ENCODE measurements at places on chromosomes 13 and 19. TPM values are rescaled to one million over a fixed set of nuclear protein-coding genes. Genes with fewer than 3 reads are reported as not detected.

DNA sequence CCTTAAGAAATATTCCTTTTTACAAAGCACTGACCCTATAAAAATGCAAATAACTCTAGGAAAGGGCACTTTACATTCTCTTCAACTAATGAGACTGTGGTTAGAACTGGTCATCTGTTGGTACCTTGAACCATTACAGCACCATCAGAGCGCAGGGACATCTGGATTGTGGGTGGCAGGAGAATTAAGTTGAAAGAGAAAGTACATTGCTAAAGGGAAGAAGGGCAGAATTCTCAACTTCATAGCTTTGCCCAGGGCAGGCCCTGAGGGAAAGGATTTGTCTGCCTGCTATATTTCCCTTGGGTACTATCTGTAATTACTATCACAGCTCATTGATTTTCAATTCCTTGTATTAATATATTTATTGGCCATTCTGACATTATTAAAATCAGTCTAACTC lies 196.8 kb downstream of the KLF12 start:
- DNase-seq: no peak
- H3K36me3 ChIP-seq: no peaks in the 10 kb centered on the region
- H3K4me3 ChIP-seq: no peak overlapping the region
- no peaks in the 10 kb centered on the region for H3K4me1 ChIP-seq

- DNase-seq: no peak
- H3K36me3 ChIP-seq: no peaks in the 10 kb centered on the region
- H3K27ac ChIP-seq: no peak overlapping the region
Measured at GRCh38 chr13:102593466-102593865, 3.3 kb upstream of the TPP2 start.

Gene EPS8L1
- 35.6 TPM for total RNA-seq

Gene DIS3
- 30.2 TPM for total RNA-seq

GRCh38 chr13:75635101-75635827 lies 866 bp upstream of the LMO7 start:
- peaks cover 6% of the 10 kb centered on the region for H3K4me1 ChIP-seq
- H3K27me3 ChIP-seq: no peaks in the 10 kb centered on the region
- no peaks in the 10 kb centered on the region for H3K36me3 ChIP-seq
- peak; percentile 64 for DNase-seq

GRCh38 chr19:11611730-11612129 lies 14.4 kb downstream of the ZNF627 start:
- H3K27me3 ChIP-seq: no peaks in the 10 kb centered on the region
- no peak for DNase-seq
- no peak overlapping the region for H3K27ac ChIP-seq
- H3K36me3 ChIP-seq: peaks cover 18% of the 10 kb centered on the region

- peaks cover 22% of the 10 kb centered on the region for H3K4me1 ChIP-seq
- no peaks in the 10 kb centered on the region for H3K36me3 ChIP-seq
- DNase-seq: no peak
- no peak overlapping the region for H3K4me3 ChIP-seq
Measured at GRCh38 chr13:80010846-80011245, 330.1 kb downstream of the SPRY2 start.

DNA sequence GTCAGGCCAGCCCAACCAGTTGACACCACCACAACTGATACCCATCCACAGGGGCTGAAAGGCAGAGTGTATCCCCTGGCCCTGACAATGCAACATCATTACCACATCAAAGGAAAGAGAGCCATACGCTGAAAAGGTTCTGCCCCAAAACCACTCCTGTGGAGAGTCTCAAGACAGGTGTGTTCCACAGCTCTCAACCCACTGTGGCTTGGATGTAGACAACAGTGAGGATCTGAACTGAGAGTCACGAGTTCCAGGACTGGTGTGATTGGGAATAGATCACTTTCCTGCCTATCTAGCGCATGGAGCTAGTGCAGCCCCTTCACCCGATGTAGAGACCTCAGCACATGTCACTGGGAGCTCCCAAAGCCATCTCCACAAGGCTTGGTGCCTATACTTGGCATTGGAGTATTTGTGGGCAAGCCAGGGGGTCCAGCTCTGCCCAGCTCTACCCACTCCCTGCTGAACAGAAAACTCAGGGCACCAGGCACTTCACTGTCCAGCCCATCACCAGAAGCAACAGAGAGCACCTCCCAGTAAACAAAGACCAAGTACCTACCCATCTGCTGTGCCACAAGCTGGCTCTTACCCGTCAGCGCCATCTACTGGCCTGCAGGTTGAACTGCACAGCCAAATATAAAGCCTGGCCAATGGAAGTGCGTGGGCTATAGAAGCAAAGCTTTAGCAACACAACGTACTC lies 579.5 kb downstream of the UQCRFS1 start:
- no peak overlapping the region for H3K4me3 ChIP-seq
- no peak overlapping the region for H3K27ac ChIP-seq
- H3K27me3 ChIP-seq: no peaks in the 10 kb centered on the region
- H3K4me1 ChIP-seq: no peaks in the 10 kb centered on the region
- DNase-seq: no peak

DNA sequence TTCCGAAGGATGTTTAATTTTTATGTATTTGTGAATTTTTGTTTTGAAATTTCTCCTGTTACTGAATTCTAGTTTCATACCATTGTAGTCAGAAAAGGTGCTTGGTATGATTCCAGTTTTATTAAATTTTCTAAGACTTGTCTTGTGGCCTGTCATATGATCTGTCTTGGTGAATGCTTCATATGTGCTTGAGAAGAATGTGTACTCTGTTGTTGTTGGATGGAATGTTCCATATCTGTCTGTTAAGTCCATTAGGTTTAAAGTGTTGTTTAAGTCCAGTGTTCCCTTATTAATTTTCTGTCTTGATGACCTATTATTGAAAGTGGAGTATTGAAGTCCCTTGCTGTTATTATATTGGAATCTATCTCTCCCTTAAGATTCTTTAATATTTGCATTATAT lies 273.9 kb downstream of the ATP8A2 start:
- H3K36me3 ChIP-seq: no peaks in the 10 kb centered on the region
- H3K27ac ChIP-seq: no peak overlapping the region
- no peak overlapping the region for H3K4me3 ChIP-seq
- no peaks in the 10 kb centered on the region for H3K27me3 ChIP-seq
- no peak for DNase-seq

Gene SIGLEC5
- total RNA-seq: 0.90 TPM

DNA sequence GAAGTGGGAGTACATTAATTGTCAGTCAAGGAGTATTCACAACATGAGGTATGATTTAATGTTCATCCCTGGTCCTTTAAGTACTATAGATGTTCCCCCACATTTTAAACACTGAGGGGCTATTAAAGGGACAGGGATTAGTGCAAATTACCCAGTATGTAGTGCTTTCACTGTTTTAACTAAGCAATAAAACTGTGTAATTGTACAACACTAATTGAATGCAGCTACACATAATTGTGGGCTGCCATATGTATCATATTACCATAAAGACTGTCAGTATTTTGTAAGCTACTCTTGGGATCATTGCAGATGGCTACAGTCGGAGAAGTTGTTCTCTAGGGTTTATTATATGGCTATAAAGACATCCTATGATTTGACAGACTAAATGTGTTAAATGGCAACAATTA lies 316.6 kb downstream of the DCLK1 start:
- no peaks in the 10 kb centered on the region for H3K36me3 ChIP-seq
- no peaks in the 10 kb centered on the region for H3K4me1 ChIP-seq
- no peak overlapping the region for H3K4me3 ChIP-seq

- H3K4me3 ChIP-seq: no peak overlapping the region
- no peak for DNase-seq
- no peaks in the 10 kb centered on the region for H3K27me3 ChIP-seq
- peaks cover 7% of the 10 kb centered on the region for H3K36me3 ChIP-seq
Measured at GRCh38 chr19:48897181-48897580, 1.4 kb downstream of the TULP2 start.

DNA sequence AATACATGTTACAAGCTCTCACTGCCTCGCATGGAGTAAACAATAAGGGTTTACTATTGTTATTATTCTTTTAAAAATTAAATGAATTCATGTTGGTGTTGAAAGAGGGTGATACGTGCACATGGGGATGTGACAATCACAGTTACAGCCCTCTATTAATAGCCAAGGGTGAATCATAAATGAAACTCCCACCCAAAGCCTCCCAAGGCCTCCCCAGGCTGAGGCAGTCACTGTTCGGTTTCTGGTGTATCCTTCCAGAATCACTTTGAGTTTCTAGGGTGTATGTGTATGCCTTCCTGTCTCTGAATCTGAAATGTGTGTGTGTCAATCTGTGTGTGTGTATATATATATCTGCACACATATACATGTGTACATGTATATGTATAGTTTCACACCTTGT lies 73.4 kb downstream of the AKAP11 start:
- no peak overlapping the region for H3K27ac ChIP-seq
- no peak overlapping the region for H3K4me3 ChIP-seq
- DNase-seq: no peak

DNA sequence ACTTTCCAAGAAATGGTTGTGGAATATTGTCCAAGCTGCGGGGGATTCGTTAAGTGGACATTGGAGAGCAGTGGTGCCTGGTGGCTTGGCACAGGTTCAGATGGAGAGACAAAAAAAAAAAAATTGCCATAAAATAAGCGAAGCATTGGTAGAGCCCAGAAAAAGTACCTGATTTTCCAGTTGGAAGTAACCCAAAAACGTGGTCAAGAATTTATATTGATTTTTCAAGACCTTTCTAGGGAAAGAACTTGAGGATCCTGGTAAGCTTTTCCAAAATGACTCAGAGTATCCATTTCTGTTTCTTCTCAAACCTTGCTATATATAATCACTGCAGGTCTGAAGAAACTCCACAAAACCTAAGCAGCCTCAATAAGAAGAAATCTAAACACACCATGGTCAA lies 94.6 kb downstream of the ING1 start:
- no peak for DNase-seq
- no peak overlapping the region for H3K4me3 ChIP-seq
- H3K27ac ChIP-seq: no peak overlapping the region
- H3K4me1 ChIP-seq: peaks cover 5% of the 10 kb centered on the region

Gene ZNF528
- 21.7 TPM for total RNA-seq

GRCh38 chr13:97327086-97327485 lies 105.0 kb downstream of the MBNL2 start:
- DNase-seq: no peak
- no peak overlapping the region for H3K27ac ChIP-seq
- peaks cover 12% of the 10 kb centered on the region for H3K4me1 ChIP-seq
- no peak overlapping the region for H3K4me3 ChIP-seq

- H3K27me3 ChIP-seq: no peaks in the 10 kb centered on the region
- peaks cover 83% of the 10 kb centered on the region for H3K36me3 ChIP-seq
- DNase-seq: no peak
- H3K4me3 ChIP-seq: no peak overlapping the region
Measured at GRCh38 chr19:4103080-4103433, 20.9 kb downstream of the MAP2K2 start.

Gene SOX21
- 0.26 TPM for total RNA-seq

Gene ZNF534
- 0.29 TPM for total RNA-seq

All from upper lobe of right lung (tissue), 1 donor.